Fibroblast of the conjunctiva (primary cell): ENCODE measurements at places on chromosomes 6 and 20.

DNA sequence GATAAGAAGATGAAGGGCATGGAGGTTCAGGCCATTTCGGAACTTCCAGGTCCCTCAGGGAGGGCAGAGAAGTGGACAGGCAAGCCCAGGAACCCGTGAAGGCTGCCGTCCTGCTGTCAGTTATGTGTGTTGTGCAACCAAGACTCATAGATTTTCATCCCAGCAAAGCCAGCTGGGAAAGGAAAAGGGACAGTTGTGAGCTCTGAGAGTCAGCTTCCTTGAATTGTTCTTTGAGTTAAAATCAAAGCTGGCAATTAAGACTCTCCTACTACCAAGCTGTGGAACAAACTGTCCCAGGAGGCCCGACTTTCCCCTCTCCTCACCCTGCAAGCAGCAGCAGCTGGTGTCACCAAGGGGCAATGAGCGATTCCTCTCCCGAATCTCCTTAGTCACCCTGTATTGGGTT is 46.3 kb upstream of the IYD start:
- DNase-seq = no peak

- DNase-seq = no peak
These were observed 100.4 kb downstream of the PXDC1 start for GRCh38 chr6:3650959-3651697.

DNA sequence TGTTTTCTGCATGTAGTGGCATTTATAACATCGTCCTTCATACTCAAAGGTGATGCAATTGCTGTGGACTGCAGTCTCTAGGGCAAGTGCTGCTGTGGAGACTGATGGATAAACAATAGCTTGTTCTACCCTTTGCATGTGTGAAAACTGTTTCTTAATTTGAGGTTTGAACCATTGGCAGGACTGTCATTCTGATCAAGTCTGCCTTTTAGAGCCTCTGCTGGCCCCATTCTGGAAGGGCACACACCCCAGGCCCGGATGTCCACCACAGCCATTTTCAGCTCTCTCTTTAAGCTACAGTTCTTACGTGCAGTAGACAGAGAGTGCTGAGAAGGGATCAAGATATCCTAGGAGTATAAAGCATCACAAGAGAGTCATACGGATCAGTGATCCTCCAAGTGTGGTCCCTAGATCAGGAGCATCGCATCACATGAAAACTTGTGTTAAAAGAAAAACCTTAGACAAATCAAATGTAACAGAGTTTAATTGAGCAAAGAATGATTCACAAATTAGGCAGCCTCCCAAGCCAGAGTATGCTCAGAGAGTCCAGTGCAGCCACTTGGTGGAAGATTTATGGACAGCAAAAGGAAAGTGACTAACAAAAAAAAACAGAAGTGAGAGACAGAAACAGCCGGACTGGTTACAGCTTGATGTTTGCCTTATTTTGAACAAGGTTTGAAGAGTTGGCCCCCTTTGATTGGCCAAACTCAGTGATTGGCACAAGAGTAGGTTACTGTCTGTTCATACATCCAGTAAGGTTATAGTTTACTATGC is 52.0 kb downstream of the FRK start:
- DNase-seq = peak; percentile 41

DNA sequence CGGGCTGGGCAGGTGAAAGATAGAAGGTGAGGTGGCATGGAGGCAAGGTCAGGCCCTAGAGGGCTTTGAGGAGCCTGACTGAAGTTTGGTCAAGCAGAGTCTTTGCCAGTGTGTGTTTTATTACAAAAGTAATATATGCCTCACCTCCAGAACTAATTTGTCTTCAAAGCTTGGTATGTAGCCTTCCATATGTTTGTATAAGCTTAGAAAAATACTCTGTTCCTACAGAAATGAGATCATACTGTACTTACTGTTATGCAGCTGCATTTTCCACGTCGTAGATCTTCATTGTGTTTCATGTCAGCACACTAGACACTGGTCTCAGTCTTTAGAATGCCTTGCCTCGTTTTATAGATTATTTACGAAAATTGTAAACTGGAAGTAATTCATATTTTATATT is 61.8 kb downstream of the ANKS1A start:
- DNase-seq = no peak

DNA sequence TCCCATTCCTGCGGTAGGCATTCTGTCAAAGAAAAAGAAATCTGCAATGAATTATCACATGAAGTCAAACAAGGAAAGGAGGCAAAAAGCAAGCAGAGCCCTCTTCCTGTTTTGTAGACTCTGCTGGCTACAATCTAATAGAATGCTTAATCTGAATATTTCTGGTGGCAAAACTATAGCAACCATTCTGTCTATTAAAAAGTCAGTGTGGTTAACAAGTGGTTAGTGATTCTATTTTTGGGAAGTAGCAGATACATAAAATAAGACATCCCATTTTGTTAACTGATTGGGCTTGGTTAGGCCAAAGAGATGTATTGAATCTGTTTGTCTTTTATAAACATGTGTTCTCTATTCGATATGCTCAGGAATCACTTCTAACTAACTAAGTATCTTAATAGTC is 442.3 kb downstream of the CDC5L start:
- no peak for DNase-seq

GRCh38 chr6:128062882-128063603 is 162.2 kb upstream of the THEMIS start:
- no peak for DNase-seq

DNA sequence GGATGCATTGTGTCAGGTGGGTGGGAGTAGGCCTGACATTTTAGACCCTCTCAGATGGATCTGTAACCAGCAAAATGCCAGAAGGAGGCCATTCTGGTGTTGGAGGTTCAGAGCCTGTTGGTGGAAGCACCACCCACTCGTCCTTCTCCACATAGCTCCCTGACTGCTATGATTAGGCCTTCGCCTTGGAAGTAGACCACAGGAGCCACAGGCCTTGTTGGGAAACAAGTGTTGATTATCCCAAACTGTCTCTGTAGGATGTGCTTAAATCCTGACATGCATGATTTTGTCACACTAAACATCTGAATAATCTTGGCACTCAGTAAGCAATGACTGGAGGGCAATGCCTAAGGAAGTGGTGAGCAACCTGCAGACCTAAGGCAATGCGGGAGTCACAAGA is 117.2 kb upstream of the LY86 start:
- no peak for DNase-seq
